ENCODE measurements at places on chromosomes 1 and 21. TPM values are rescaled to one million over a fixed set of nuclear protein-coding genes. Genes with fewer than 3 reads are reported as not detected.

DNA sequence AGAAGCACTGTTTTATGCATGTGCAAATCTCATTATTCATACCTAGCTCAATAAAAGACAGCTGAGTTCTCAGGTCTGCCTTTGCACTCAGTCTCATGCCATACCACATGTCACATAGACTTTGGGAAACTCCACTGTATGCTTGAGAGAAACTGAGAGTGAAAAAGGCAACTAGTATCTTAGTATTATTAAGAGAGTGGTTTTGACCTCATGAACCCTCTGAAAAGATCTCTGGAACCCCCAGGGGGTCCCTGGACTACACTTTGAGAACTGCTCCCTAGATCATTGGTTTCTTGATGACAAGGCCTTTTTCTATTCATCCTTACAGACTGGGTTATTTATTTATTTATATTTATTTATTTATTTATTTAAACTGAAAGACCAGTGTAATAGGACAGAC, 3.7 kb upstream of the RHEX start:
- DNase-seq: peak; percentile 39

DNA sequence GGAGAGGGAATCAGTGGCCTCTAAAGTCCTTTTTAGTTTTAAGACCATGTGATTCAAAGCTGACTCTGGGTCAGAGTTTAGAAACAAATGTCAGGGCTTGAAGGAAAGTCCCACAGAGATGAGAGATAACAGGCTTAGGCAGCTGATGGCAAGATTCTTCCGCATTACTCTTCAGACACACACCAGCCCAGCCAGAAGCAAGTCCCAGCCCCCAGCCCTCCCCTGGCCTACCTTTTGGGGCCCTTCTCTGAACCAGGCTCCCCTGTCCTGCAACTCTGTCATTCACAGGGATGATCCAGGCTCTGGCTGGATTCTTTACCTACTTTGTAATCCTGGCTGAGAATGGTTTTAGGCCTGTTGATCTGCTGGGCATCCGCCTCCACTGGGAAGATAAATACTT, 13.1 kb upstream of the CASQ1 start:
- DNase-seq: no peak

GRCh38 chr1:195439661-195440060, 1168.6 kb downstream of the KCNT2 start:
- no peak for DNase-seq

Gene CD101
- total RNA-seq: 2.5 TPM

GRCh38 chr1:175254190-175254589, 61.6 kb upstream of the KIAA0040 start:
- DNase-seq: no peak

- DNase-seq: no peak
Measured at GRCh38 chr1:91700332-91700731, 185.6 kb downstream of the TGFBR3 start.

DNA sequence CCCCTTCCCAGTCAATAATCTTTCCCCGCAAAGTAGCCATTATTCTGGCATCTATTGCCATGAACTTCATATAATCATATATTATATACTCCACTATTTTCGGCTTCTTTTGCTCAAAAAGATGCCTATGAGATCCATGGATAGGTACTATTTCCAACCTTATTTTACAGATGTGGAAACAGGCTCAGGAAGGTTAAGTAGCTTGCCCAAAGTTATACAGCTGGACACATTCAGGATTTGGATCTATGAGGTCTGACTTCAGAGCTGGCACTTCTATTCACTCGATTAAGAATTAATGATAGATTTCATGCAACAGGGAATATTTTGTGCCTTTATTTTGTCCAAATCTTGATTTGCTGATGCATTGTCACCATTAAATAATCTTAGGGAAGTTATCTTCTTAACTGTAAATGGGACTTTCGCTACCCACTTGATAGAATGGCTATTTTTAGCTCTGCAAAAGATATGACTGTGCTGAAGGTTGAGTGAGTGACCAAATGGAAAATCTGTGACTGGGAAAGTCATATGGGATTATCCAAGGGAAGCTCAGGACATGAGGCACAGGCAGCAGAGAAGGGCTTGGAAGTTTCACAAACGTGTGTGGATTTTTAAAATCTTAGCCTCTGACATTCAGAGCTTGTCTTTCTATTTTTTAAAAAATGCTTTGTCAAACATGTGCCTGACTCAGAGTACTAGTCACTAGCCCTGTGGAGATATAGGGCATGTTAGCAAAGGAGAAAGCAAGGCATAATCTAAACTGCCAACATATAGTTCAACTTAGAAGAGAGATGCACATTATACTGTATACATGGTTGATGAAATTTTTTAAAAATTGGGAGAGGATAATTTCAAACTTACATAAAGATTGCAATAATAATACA, 36.5 kb downstream of the GIPC2 start:
- no peak for DNase-seq

GRCh38 chr1:156664046-156664766, 13.0 kb downstream of the NES start:
- DNase-seq: no peak

DNA sequence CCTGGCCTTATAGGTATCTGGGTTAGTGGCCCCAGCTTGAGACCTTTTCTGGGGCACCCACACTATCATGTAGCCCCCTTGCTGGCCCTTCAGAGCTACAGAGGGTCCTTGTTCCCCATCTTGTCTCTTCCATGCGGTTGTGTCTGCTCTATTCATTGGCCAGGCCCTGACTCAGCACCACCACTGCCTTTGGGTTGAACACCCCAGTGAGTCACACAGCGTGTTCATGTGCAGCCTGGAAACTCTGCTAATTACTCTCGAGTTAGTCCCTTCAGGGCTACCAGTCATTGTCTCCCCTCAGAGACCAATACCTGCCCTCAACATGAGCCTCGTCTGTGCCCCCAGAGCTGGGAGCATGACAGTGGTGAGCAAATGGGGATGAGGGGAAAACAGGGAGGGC, 28.2 kb upstream of the IKBKE start:
- DNase-seq: peak; percentile 31

GRCh38 chr21:36709868-36710728, 11.2 kb downstream of the SIM2 start:
- DNase-seq: no peak

Gene CD53
- 251 TPM for total RNA-seq

Gene AQP10
- total RNA-seq: not detected

DNA sequence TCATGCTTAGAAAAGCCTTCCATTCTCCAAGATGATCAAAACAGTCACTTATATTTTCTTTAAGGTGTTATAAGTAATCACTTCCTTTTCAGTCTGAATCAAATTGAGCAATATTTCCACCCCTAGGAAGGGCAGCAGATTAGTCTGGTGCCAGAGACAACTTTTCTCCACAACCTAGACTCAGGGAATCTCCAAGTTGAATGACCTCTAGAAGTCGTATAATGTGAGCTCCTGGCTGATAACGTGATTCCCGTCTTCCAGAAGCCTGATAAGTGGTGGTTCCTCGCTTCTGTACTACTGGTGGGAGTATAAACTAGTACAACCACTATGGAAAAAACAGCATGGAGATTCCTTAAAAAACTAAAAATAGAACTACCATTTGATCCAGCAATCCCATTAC, 178.4 kb upstream of the UBE2U start:
- DNase-seq: no peak

DNA sequence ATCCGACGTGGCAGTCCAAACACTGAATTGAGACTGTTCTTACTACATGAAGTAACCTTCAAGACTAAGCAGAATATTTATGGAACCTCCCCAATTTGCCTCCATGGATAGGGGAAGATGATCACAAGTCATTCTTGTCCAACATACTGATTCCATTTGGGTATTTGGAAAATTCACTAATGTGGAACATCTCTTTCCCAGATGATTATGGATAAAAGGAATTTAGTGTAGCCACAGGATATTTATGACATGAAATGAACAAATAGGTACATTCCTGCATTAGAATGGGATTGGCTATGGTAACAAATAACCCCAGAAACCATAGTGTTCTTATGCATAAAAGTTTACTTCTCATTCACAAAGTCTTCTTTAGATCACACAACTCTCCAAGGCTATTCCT, 40.2 kb upstream of the SGIP1 start:
- no peak for DNase-seq

- no peak for DNase-seq
Measured at GRCh38 chr1:13523780-13524477, 10.1 kb upstream of the LRRC38 start.

DNA sequence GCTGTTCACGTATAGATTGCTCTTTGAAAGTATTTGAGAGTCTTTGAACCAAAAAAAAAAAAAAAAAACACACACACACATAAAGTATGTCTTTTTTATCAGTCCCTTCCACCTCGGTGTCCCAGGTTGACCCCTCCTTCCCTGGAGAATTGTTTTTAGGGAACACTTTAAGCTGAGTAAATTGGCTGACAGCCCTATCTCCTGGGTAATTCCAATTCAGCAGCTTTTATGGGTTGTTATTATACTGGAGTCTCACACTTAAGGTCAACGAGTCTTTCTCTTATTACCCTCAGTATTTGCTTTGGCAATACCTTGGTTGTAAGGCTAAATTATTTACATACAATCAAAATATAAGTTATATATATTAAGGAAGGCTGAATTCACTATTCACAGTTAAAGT, 69.4 kb downstream of the SLC30A10 start:
- no peak for DNase-seq

- DNase-seq: no peak
Measured at GRCh38 chr1:73781251-73781650, 416.7 kb downstream of the LRRIQ3 start.

GRCh38 chr1:181784039-181784683, 277.4 kb downstream of the ZNF648 start:
- DNase-seq: no peak

GRCh38 chr21:23601549-23601948, 2005.7 kb downstream of the MRPL39 start:
- DNase-seq: no peak

Gene PM20D1
- 0.29 TPM for total RNA-seq

All from activated CD8-positive, alpha-beta T cell treated with anti-CD3 and anti-CD28 coated beads for 36 hours (primary cell).